AG09309 (cell line): ENCODE measurements at places on chromosomes 3 and 15.

- no peak for DNase-seq
These were observed 9.5 kb downstream of the PDE8A start for GRCh38 chr15:84991014-84991712.

- no peak for DNase-seq
These were observed 140.9 kb downstream of the KCNMB2 start for GRCh38 chr3:178676942-178677790.

- DNase-seq: no peak
These were observed 86.3 kb upstream of the MEX3B start for GRCh38 chr15:82132096-82132495.

DNA sequence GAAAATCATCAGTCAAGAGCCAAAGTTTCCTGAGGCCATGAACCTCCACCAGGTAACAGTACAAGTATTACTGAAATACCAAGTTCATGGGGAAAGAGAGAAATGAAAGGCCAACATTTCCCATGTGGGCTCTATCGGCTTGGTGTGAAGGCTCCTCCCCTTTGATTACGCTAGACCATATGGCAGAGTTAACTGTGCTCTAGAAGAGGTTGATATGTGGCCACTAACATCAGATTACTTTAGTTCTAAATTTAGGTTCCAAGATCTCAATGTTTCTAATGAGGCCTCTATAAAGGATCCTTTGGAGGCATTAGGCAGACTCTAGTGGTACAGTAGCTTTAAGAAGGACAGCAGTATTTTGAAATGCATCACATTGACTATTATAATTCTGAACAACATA is 127.1 kb downstream of the SEMA6D start:
- DNase-seq: no peak
